ENCODE measurements at places on chromosomes 3 and 15. TPM values are rescaled to one million over a fixed set of nuclear protein-coding genes. Genes with fewer than 3 reads are reported as not detected.

MYO9A gene
- total RNA-seq: 16.8 TPM

CLK3 gene
- 49.8 TPM for total RNA-seq

ANKRD63 gene
- total RNA-seq: not detected

MED12L gene
- 0.35 TPM for total RNA-seq

LRRIQ4 gene
- total RNA-seq: 0.10 TPM

ALS2CL gene
- 2.9 TPM for total RNA-seq

GCSAM gene
- not detected for total RNA-seq

TMEM212 gene
- not detected for total RNA-seq

IGSF11 gene
- total RNA-seq: not detected

GAP43 gene
- total RNA-seq: 0.66 TPM

HTD2 gene
- 7.5 TPM for total RNA-seq

GLCE gene
- 115 TPM for total RNA-seq

PCLAF gene
- total RNA-seq: 105 TPM

CCR4 gene
- not detected for total RNA-seq

CNTN6 gene
- total RNA-seq: 0.17 TPM

SLC22A13 gene
- 0.17 TPM for total RNA-seq

GALK2 gene
- total RNA-seq: 37.2 TPM

IQSEC1 gene
- total RNA-seq: 9.7 TPM

GHSR gene
- not detected for total RNA-seq

GOLGA8J gene
- total RNA-seq: not detected

RETNLB gene
- total RNA-seq: not detected

ALPK3 gene
- total RNA-seq: 0.05 TPM

CHRFAM7A gene
- 1.3 TPM for total RNA-seq

TRH gene
- total RNA-seq: not detected

ZNF620 gene
- total RNA-seq: 2.2 TPM

TIMP4 gene
- total RNA-seq: 4.7 TPM

ST3GAL6 gene
- total RNA-seq: not detected

DISP2 gene
- total RNA-seq: 1.0 TPM

KLHL6 gene
- total RNA-seq: not detected

SPATA12 gene
- total RNA-seq: 0.12 TPM

EFCAB12 gene
- not detected for total RNA-seq

HYAL2 gene
- total RNA-seq: 19.9 TPM

DNAJA4 gene
- total RNA-seq: 0.12 TPM

SLC51A gene
- total RNA-seq: not detected

GOLGA8Q gene
- 1.2 TPM for total RNA-seq

SEMA4B gene
- 14.4 TPM for total RNA-seq

CYFIP1 gene
- 70.5 TPM for total RNA-seq

KNG1 gene
- total RNA-seq: not detected

ZNF80 gene
- not detected for total RNA-seq

GP5 gene
- not detected for total RNA-seq

REC114 gene
- total RNA-seq: not detected

IFRD2 gene
- total RNA-seq: 116 TPM

OR5H2 gene
- total RNA-seq: not detected

ABCF3 gene
- 25.4 TPM for total RNA-seq

NBEAL2 gene
- total RNA-seq: 14.8 TPM

PIK3CB gene
- 15.2 TPM for total RNA-seq

CYP19A1 gene
- total RNA-seq: 0.79 TPM

MAGEL2 gene
- total RNA-seq: not detected

MOBP gene
- not detected for total RNA-seq

EPHB3 gene
- total RNA-seq: not detected
